ENCODE measurements at places on chromosomes 5 and 9.

DNA sequence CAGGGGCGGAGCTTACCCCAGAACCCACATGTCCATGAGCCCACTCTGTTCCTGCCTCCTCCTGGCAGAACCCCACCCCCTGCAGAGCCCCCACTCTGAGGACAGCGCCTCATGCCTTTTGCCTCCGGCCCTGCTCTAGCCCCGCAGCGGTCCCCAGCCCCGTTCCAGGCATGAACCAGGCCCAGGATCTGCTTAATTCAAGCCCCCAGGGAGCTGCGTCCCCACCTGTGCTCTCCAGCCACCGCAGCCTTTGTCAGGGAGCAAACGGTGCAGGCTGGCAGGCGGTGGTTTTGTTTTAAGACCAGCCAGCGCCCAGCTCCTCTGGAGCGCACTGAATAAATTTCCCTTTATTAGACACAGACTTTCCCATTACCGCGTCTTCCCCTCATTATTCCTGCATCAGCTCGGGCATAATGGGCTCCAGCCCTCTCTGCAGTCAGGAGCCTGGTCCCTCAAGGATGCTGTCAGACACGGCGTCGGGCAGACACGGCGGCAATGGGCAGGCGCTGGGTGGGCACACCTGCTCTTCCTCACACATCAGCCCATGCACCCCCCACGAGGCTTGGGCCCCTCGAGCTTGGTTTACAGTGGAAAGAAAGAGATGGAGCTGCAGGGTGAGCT is 137.6 kb downstream of the OLFM1 start:
- no peak for DNase-seq

DNA sequence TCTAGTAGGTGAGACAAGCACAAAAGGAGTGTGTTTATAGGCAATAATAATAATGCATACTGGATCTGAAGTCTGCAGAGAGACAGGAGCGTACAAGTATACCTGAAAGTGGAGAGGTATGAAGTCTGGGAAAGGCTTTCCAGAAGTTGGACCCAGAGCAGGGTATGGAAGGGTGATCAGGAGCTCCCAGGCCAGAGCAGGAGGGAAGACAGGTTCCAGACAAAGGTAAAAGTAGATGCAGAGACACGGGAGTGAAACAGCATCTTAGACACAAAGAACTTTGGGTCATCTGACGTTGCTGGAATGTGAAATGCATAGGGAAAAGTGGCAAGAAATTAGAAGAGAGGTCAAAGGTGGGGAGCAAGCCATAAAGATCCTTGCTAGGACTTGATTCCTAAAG is 175.1 kb downstream of the PAM start:
- no peak for DNase-seq

DNA sequence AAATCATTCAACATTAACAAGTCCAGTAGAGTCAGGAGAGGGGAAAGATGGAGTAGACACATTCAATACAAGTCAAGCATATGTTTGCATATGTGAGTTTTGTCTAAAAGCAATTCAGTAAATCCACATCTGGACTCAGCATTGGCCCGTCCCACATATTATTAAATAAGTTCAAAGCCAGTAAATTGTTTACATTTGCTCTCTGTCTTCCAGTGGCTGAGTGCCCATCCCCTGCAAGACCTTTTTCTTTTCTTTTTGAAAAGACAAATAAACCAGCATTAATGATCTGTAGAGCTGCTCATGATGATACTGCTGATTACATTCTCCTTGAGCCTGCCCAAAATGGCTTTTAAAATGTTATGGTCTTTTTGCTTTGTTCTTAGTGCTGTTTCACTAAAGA is 71.1 kb downstream of the TNC start:
- no peak for DNase-seq

- DNase-seq: no peak
Measured at GRCh38 chr5:131996210-131997025, 15.0 kb downstream of the ACSL6 start.

GRCh38 chr9:113274474-113275156 is 757 bp downstream of the CDC26 start:
- DNase-seq: no peak

GRCh38 chr5:150931368-150931965 is 26.7 kb upstream of the ZNF300 start:
- no peak for DNase-seq

DNA sequence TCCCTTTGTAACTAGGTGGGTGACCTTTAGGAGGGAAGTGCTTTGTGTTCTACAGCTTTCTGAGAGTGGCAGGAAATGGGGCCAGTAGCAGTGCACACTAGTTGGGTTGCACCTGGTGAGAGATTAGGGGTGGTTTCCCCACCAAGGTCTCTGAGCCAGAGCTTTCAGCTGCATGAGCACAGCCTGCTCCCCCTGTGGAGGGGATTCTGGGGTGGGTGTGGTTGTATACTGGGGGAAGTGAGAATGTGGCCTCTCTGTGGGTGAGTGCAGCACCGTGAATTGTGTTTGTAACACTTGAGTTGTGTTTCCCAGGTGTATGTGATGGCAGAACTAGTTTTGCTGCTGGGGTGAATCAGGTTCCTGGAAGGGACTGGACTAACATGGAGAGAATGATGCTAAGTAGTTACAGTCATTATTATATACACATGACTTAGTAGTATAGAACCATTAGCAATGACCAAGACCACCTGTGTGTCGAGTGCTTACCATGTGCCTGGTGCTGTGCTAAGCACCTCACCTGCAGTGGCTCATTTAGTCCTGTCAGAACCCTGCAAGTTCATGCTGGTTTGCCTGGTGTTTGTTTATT is 11.8 kb upstream of the CXXC5 start:
- DNase-seq: no peak

DNA sequence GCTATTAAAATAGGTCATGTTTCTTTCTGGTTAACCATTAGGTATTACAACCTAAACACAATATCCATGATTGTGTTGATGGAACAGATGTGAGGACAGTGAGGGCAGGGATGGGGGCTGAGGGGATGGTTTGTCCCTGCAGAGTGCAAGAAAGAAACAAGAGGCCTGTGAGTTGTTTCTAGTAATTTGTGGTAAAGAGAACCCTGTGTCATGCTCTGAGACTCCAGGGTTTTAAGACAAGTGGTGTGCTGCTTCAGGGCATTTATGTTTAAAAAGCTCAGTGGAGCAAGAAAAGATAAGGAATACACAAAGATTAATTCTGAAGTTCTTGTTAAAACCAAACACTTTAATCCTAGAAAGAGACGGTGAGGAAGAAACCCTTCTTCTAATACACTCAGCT is 656.5 kb downstream of the TLE1 start:
- DNase-seq: no peak

- DNase-seq: no peak
Measured at GRCh38 chr5:76556511-76557221, 66.5 kb downstream of the F2RL2 start.

- DNase-seq: no peak
Measured at GRCh38 chr5:88396751-88397281, 128.2 kb upstream of the TMEM161B start.

DNA sequence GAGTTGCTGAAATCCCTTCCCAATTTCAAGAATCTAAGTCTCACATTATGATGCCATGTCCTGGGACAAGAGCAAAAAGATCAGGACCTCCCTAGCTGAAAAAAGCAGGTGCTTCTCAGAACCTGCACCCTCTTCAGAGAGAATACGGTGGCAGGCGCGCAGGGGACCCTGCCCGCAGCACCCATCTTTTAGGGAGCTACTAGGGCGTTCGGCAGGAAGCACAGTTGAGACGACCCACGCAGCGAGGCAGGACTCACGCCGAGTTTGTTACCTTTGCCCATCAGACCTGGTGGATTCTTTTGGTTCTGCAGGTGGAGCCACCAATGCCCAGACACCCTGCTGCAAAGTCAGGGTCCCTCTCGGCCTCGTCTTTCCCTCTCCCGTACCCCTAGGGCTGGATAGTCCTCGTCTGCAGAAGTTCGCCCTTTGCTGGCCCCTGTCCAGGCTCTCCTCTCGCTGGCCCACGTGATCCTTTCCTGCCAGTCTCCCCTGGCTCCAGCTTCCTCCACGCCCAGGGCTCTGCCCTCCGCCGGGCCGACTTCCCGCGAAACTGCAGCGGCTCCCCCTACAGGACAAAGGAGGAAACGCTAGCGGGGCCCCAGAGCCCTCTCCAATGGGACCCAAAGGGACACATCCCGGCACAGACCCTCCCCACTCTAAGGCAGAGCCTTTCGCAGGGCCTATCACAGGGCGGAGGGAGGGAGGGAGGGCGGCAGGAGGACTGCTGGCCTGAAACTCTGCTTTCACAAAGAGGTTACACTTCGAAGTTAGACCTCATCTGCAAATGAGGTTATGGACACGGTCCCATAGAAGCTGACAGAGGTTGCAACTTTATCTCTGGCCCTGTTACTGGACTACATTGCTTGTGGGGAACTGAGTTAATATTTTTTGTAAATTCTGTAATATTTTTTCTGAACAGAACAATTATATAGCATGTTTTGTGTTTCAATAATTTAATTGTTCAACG is 28.8 kb downstream of the TMEM174 start:
- DNase-seq: peak; percentile 56

DNA sequence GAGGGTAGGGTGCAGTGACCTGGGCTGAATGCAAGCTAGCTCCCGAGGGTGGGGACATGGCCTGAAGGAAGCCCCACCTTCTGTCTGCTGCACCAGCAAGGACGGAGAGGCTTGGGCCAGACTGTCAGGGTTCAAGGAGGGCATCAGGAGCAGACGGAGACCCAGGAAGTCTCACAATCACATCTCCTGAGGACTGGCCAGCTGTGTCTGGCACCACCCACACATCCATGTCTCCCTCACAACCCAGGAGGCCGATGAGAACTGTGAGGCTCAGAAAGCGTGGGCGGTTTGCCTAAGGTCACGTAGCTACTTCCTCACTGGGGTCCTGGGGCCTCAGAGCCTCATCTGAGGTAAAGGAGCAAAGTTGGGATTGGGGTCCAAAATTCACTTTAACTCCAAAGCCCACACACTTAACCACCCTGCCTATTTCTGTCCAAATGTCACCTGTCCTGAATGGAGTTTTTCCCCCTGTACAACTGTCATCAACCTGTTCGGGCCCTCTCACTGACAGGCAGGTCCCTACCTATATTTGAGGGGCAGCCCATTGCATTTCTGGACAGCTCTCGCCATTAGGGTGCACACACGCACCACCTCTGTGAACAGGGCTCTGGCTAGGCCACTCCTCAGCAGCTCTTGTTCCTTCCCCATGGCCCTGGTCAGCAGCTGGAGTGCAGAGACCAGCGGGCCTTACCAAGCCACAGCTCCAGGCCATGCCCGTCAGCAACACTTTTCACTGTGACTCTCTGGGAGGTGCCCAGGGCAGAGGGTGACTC is 3.4 kb downstream of the IL13 start:
- DNase-seq: no peak

- DNase-seq: no peak
Measured at GRCh38 chr9:109190151-109190550, 23.1 kb upstream of the FRRS1L start.

- no peak for DNase-seq
Measured at GRCh38 chr5:54702470-54702869, 184.9 kb downstream of the SNX18 start.

- no peak for DNase-seq
Measured at GRCh38 chr5:26582350-26583045, 455.9 kb downstream of the CDH9 start.

- no peak for DNase-seq
Measured at GRCh38 chr9:31582071-31582470, 802.4 kb upstream of the ACO1 start.

GRCh38 chr5:35152733-35153132 is 77.6 kb downstream of the PRLR start:
- DNase-seq: no peak

- no peak for DNase-seq
Measured at GRCh38 chr5:173774271-173774761, 113.8 kb upstream of the CPEB4 start.

- DNase-seq: no peak
Measured at GRCh38 chr5:58759745-58760144, 176.9 kb downstream of the RAB3C start.

GRCh38 chr5:142671801-142672200 is 14.1 kb downstream of the FGF1 start:
- DNase-seq: no peak

- no peak for DNase-seq
Measured at GRCh38 chr9:123360161-123361085, 4.4 kb downstream of the CRB2 start.

DNA sequence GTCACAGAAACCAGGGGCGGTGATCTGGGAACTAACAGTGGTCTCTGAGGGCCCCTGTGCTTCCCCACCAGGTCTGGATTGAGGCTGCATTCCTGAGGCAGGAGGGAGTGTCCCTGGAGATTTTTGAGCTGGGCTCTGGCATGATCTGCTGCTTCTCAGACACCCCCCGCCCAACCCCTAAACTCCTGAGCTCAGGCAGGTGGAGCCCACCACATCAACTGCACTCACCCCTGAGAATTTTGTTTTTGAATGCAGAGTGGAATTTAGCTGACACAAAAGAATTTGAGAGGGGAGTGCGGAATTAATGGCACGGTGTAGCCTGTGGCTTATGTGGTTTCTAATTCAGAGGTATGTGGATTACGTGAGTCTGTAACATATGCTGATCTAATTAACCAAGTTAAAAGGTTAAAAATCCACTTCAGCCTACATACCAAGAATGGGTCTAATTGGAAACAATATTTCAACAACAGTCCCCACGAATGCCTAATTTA is 23.9 kb upstream of the CTSL start:
- DNase-seq: no peak

Measured in stimulated activated CD4-positive, alpha-beta T cell treated with anti-CD3 and anti-CD28 coated beads, Interleukin-1b, Interleukin-23, amount 100 ng/mL, for 24 hours (primary cell).